Kidney (tissue), 22 donors: ENCODE measurements at places on chromosomes 7 and 10.

DNA sequence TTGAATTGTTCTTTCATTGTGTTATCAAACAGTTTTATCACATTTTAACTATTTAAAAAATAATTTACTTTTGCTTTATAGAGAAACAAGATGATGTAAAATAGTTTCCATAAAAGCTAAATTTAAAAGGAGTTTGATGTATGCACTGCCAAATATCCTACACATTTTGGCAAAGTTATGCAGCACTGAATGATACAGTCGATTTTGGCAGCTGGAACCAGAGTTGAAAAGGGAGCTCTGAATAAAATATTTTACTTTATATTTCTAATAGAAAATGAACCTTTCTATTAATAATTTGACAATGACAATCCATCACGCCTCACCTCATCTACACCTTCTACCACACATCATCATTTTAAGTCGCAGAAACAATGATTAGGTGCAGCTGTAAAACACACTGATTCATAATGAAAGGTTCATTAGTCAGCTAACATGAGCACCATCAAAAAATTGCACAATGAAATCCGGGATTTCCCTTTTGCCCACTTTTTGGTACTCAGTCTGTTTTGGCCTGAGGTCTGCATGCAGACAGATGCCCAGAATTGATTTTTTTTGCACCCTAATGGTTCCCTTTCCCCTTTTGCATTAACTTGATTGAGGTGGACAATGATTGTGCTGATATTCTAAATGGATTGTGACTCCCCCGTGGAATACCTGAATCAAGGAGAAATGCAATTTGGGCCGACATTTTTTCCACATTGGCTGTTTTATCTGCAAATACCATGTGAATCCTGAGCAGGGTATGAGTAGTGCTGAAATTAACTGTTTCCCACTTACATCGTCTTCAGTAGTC is 105.8 kb downstream of the THSD7A start:
- DNase-seq = no peak

GRCh38 chr10:62890395-62890794 is 74.2 kb upstream of the EGR2 start:
- DNase-seq = no peak

DNA sequence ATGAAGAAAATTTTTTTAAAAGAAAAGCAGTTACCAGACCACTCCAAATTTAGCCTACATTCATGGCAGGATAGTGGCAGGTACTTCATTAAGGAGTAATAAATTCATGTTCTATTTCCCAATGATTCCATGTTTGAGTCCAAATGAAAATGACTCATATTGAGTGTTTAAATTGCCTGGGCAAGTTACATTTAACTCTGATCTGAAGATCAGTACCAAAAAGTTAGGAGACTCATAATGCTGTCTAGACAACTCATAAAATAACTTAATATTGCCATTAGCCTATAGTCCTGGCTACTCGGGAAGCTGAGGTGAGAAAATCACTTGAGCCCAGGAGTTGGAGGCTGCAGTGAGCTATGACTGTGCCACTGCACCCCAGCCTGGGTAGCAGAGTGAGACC is 13.0 kb downstream of the BRAF start:
- no peak for DNase-seq

- no peak for DNase-seq
Measured at GRCh38 chr7:120979765-120980499, 8.6 kb upstream of the CPED1 start.
